Stimulated activated CD8-positive, alpha-beta memory T cell treated with anti-CD3 and anti-CD28 coated beads, Interleukin-15, amount 100 ng/mL, for 4 hours (primary cell): ENCODE measurements at places on chromosomes 7 and 10.

- no peak for DNase-seq
Measured at GRCh38 chr7:126411032-126411820, 841.5 kb downstream of the GRM8 start.

GRCh38 chr10:17734432-17735080, 17.4 kb upstream of the TMEM236 start:
- no peak for DNase-seq

DNA sequence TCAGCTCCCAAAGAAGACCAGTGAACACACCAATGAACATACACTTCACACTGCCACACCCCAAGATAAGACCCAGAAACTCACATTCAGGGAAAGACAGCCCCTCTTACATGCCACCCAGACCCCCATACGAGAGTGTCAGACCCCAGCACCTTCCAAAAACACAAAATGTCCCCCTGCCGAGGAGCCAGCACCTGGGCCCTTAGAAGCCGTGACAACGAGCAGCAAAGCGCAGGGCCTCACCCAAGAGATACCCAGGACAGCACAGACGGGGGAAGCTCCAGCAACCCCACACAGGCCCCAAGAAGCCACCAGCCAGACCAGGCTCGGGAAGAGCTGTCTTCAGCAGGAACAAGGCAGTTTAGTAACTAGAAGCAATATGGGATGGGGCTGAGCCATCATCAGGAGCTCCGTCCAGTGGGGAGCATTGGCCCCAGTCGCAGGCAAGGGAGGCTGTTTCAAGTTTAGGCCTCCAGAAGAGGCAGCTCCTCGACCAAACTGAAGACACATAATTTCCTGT, 243.6 kb downstream of the PTPRN2 start:
- no peak for DNase-seq

DNA sequence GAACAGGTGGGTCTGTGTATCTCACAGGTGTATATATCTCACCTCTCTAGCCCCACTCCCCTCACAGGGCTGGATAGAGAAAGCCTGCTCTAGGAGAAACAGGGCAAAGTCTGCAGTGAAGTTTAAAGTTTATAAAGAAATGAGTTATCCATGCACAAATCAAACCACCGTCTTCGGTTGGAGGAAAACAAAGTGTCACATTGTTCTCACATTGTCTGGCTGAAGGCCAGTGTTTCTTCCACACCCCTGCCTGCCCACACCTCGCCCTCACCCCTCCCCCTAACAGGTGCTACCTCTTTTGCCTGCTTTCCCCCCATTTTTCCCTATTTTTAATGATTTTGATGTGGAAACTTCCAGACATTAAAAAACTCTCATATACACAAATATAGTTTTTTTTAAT, 25.8 kb downstream of the AQP1 start:
- no peak for DNase-seq

DNA sequence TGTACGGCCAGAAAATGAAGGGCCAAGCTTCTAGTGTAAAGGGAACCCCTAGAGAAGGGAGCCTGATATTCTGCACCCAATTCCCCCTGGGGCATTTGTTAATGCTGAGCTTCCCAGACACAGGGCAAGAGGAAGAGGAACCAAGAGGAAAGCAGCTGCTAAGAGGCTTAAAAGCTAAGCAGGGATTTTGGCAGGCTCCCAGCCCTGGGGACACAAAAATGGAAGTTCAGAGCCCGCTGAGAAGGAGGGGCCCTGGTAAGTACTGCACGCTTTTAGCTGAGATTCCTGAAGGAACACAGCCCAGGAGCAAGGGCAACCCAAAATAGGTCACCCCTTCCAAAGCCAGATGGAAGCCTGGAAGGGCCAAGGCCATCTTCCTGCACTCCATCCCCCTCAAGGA, 387.3 kb upstream of the MGMT start:
- no peak for DNase-seq

DNA sequence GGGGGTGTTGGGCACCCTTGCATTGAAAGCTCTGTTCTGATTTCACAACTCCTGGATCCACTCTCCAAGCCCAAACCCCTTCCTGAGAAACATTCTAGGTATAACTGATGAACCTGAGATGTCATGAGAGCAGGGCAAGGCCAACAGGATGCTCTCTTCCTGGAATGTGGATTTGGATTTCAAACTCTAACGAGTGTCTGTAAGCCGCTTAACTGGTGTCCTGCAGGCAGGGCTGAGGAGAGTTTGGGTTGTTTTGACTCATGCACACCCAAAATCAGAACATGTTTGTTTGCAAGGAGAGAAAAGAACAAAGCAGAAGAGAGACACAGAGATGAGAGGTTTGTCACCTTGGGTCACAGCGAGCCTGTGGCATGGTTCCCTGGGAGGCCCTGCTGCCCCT, 24.6 kb upstream of the AKR1E2 start:
- no peak for DNase-seq

DNA sequence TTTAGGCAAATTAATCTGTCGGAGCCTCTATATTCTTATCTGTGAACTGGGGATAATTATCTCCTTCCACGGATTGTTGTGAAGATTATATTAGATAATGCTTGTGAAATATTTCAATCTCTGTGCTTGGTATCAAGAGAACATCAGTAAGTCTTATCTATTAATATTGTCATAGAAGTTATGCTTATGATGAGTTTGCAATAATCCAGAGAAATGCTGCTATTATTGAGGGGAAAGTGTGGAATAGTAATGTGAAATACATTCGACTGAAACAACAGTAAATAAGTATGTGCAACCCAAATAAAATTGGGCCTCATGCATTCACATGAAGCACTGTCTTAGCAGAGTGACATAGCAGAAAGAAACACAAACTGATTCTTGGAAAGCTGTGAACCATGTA, 13.7 kb downstream of the RHOBTB1 start:
- DNase-seq = no peak

DNA sequence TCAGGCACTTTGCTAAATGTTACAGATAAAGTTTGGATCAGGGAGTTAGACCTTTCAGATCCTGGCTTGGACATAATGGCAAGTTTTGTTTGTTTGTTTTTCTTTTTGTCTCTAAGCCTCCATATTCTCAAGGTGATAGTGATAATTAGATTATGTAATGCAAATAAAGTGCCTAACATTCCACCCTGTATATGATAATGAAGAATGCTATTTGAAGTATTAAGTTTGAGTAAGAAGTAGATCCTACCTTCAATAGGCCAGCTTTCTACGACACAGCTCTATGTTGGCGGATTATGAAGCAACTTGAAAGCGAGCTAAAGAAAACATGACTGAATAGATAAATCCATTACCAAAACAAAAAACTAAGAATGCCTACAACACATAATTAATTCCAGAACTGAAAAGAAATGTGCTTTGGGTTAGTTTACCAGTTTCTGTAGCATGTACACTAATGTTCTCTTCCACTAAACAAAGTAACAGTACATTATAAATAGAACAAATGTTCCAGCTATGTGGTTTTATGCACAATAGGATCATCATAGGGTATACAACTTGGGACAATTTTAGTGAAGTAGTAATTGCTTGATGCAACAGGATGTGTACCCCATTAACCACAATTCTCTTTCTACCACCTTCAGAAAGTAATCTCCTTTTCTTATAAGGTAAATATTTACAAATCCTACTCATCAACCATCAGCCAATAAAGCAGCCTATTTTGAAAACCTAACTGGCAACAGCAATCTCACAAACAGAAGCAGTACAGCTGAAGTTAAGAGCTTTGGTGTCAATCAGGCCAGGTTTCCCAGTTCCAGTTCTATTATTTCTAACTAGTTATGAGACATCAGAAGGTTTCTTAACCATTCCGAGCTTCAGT, 1.5 kb downstream of the SEM1 start:
- no peak for DNase-seq

GRCh38 chr10:102409604-102410428, 8.8 kb downstream of the PSD start:
- DNase-seq = no peak

DNA sequence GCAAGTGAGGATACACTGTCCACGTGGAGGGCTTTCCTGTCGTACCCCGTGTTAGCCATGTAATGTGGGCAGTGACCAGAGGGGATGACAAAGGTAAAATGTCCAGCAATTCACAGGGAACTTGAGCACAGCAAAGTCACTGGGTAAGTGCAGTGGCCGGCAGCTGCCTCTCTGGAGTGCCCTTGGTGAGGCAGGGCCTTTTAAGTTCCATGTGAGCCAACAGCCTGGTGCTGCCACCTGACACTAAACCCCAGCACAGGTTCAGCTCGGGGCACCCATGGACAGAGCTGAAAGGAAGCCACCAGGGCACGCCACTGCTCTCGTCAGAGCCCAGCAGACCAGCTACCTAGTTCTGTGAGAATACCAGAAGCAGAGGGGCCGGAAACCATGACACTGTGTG, 168.3 kb downstream of the PRKAG2 start:
- DNase-seq = no peak

DNA sequence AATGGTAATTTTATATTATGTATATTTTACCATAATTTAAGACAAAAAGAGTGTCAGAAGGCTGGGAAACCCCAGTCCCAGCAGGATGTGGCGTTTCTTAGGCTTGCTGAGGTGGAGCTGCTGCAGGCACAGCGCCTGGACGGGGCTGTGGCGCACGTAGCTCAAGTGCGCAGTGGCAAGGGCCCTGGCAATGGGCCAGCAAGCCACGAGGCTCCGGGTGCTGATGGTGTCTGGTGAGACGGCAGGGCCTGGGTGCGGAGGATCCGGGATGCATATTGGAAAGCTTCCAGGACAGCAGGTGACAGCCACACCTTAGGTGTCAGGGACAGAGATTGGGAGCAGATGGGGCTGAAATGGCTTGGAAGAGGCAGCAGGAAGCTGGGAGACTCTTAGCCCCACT, 37.2 kb downstream of the CLEC2L start:
- no peak for DNase-seq

GRCh38 chr10:79436066-79436849, 9.2 kb downstream of the ZCCHC24 start:
- no peak for DNase-seq

DNA sequence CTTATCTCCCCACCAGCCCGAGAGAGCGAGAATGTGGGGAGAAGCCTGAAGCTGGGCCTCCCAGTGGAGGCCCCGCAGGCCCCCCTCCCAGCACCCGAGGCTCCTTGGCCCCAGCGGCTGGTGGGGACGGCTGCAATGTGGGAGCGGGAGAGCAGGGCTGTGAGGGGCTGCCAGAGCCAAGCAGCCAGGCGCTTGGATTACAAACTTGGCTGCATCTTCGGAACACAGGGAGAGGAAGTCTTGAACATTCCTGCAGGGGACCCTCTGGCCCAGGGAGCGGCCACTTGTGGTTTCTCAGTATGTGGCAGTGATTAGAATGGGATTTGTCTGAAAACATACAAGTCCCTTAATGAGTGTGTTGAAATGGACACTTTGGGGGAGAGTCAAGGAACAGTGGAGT, 23.2 kb downstream of the ELN start:
- DNase-seq = no peak

DNA sequence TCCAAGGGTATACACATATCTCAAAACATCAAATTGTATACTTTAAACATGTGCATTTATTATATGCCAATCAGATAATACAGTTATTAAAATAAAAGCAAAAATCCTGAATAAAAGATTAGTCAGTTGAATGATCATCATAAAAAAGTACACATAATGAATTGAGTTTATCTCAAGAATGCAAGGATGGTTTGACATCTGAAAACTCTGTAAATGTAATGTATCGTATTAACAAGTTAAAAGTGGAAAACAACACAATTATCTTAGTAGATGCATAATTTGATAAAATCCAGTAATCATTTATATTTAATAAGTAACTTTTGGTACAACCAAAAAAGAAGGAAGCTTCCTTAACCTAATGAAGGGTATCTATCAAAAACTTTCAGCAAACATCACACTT, 86.6 kb downstream of the COL28A1 start:
- DNase-seq = no peak

DNA sequence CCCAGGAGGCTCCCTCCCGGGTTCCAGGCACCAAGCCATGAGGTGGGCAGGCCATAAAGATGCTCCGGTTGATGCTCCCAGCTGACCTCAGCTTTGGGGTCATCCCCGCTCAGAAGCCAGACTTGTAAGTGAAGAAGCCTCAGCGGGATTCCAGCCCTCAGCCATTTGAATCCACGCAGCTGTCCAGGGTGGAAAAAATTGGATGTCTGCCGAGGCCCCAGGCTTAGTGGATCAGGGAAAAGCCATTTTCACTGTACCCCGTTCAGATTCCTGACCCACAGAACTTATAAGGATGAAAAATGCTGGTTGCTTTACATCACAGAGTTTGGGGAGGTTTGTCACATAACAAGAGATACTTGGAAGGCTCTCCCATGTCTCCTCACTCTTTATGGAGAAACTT, 49.2 kb upstream of the CPN1 start:
- no peak for DNase-seq

GRCh38 chr10:118551535-118552100, 43.8 kb downstream of the PRLHR start:
- no peak for DNase-seq

- DNase-seq = no peak
Measured at GRCh38 chr10:105650306-105650705, 1009.2 kb downstream of the SORCS3 start.

DNA sequence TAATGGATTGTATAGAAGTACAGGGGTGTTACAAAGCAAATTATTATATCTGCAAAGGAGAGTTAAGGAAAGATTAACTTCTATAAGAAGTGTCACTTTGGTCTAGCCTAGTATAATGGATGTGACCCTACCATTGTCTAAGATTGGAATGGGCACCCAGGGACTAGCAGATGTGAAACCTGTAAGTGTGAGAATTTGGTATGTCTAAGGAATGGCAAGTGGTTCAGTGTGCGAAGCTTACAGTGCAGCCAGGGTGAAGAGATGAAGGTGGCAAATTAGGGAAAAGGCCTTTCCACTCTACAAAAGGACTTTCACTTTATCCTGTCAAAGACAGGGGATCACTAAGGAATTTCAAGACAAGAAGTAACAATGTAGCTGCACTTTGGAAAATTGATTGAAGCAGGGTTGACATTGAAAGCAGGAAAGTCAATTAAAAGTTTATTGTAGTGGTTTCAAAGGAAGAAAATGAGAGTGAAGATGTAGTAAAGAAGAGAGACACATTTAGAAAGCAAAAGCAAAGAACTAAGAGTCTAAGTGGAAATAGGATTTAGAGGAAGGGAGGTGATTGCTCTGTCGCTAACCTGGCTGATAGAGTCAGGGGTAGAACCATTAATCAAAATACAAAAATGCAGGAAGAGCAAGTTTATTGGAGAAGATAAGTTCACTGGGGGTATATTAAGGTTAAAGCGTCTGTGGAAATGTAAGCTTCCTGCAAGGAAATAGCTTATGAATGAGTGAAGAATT, 47.4 kb downstream of the KCND2 start:
- no peak for DNase-seq

- DNase-seq = no peak
Measured at GRCh38 chr7:157543791-157544190, 207.0 kb downstream of the DNAJB6 start.

GRCh38 chr10:4931587-4931986, 31.6 kb upstream of the AKR1C1 start:
- DNase-seq = no peak

- DNase-seq = no peak
Measured at GRCh38 chr10:7337431-7338171, 73.2 kb downstream of the SFMBT2 start.

DNA sequence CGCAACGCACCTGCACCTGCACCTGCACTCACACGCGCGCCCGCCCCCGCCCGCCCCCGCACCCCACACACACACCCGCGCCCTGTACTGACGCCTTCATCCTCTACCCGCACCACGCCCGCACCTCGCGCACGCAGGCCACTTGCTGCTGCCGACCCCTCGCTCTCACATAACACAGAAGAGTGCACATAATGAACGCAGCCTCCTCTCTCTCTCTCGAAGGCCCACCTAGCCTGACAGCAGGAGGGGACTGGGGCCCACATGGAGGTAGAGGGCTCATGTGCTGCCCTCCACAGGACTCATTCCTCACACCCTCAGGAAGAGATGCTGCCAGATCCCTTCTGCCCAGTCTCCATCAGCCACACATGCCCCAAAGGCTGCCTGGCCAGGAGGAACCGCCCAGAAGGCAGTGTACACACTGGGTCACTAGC, 432 bp upstream of the CAMK2B start:
- DNase-seq = no peak
